ENCODE measurements at places on chromosomes 7 and 10.

GRCh38 chr10:87054373-87055295 lies 34.5 kb downstream of the FAM25A start:
- H3K4me3 ChIP-seq: no peak overlapping the region
- H3K36me3 ChIP-seq: peaks cover 43% of the 10 kb centered on the region
- H3K4me1 ChIP-seq: peaks cover 30% of the 10 kb centered on the region

DNA sequence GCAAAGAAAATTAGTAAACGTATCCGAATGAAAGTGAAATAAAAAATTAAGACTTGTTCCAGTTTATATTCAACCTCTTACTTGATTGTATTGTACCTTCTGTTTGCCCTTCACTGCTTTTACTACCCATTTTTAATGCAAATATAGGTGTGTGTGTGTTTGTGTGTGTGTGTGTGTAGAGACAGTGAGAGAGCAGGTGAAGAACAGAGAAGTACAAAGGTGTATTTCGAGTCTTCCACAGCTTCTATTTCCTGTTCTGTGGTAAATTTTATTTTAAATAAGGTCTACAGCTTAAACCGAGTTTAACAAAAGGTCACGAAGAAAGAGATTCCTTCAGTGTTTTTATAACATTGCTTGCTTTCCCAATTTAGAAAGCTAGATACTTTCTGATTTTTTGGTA lies 12.7 kb upstream of the SVIL start:
- peaks cover 8% of the 10 kb centered on the region for H3K4me1 ChIP-seq
- DNase-seq: no peak
- H3K4me3 ChIP-seq: no peak overlapping the region
- peak overlapping the region; percentile 59 for H3K27ac ChIP-seq

GRCh38 chr7:142616121-142616643 lies 133.1 kb upstream of the PRSS1 start:
- no peak overlapping the region for H3K4me3 ChIP-seq
- H3K4me1 ChIP-seq: no peaks in the 10 kb centered on the region
- no peaks in the 10 kb centered on the region for H3K36me3 ChIP-seq
- H3K27ac ChIP-seq: no peak overlapping the region

DNA sequence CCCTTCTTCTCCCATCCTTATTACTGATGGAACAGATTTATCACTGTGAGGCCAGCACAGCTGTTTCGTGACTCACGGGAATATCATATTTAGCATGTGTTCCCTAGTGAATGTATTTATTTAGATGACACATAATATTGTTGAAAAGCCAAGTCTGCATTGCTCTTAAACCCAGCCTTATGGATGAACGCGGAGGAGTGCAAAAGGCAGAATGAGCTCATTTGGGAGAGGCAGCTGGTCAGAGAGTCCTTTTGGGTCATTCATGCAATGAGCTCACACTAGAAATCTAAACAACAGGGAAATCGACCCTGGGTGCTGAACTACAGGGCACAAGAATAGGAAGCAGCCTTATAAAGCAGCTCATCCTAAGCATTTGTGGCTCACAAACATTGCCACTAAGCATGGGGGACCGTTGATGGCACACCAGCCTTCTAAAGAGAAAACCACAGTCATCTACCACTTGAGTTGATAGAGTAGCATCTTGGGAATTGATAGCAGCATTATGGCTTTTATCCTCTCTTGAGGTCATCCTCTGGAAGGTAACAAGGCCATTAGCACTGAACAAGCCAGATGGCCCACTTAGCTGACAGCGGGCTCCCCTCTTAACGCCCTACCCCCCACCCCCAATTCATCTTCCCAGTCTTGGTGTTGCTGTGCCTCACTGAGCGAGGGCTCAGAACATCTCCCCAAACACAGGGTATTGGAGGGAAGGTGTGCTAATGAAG lies 32.9 kb upstream of the SDK1 start:
- H3K4me3 ChIP-seq: no peak overlapping the region
- H3K27me3 ChIP-seq: no peaks in the 10 kb centered on the region
- DNase-seq: no peak
- H3K36me3 ChIP-seq: no peaks in the 10 kb centered on the region
- no peak overlapping the region for H3K27ac ChIP-seq

DNA sequence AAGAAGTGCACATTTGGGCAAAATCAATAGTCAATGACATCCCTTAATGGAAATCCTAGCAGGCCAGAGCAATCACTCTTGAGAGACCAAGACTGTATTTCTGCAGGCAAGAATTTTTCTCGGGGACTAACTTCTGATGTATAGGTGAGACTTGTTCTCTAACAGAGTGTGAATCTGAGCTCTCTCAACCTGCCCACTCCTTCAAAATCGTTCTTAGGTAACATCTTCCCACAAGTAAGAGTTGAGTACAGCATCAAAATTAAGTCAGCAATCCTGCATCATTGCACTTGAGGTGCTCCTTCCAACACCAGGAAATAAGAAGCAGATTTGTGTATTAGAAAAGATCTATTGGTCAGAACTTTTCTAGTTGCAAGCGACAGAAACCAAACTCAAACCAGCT lies 25.6 kb upstream of the GFRA1 start:
- H3K4me3 ChIP-seq: no peak overlapping the region
- no peaks in the 10 kb centered on the region for H3K4me1 ChIP-seq
- DNase-seq: no peak
- H3K36me3 ChIP-seq: no peaks in the 10 kb centered on the region
- H3K27me3 ChIP-seq: no peaks in the 10 kb centered on the region

- no peaks in the 10 kb centered on the region for H3K27me3 ChIP-seq
- no peak for DNase-seq
- no peak overlapping the region for H3K27ac ChIP-seq
- H3K36me3 ChIP-seq: no peaks in the 10 kb centered on the region
- H3K4me3 ChIP-seq: no peak overlapping the region
Measured at GRCh38 chr7:100667331-100668068, 6.0 kb upstream of the GNB2 start.

DNA sequence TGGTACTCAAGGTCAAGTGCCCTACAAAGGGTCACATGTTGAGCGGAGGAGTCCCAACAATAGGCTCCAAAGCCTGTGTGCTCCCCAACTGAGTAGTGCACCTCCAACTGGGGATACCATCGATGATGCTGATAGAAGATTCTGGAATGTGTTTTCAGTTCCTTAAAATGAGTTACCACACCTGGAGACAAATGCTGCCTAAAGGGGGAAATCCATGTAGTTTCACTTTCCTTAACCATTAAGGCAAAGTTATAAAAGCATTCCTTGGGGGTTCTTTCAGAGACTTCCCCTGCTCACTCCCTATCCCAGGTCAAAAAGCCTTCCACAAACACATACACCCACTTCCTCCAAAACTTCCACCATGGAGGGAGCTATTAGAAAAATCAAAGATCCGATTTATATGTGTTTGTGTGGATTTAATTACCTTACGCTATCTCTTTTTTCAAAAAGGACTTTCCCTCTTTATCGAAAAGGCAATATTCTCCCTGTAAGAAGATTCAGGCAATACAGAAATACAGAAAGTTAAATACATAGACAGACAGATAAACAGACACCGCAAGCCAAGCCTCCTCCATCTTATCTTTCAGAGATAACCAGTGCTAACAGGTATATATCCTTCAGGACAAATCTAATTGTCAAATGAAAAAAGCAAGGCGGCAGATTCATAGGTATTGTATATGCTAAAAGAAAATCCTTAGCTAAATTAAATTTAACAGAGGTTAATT lies 135.9 kb upstream of the ASAH2 start:
- no peaks in the 10 kb centered on the region for H3K27me3 ChIP-seq
- H3K27ac ChIP-seq: no peak overlapping the region
- no peaks in the 10 kb centered on the region for H3K36me3 ChIP-seq
- no peaks in the 10 kb centered on the region for H3K4me1 ChIP-seq
